A549 treated with CpdA at 1 μM for 4 hours (cell line): ENCODE measurements at places on chromosomes 6 and 20. TPM values are rescaled to one million over a fixed set of nuclear protein-coding genes. Genes with fewer than 3 reads are reported as not detected.

Gene BMP6
- 12.4 to 19.8 TPM (median 17.9 TPM) in 5 replicates for total RNA-seq

Gene C20orf202
- 0.03 TPM in 1 of 5 replicates, not detected in the others for total RNA-seq

Gene OGFRL1
- 5.6 to 10.1 TPM (median 6.1 TPM) in 5 replicates for total RNA-seq

Gene SYCP2L
- total RNA-seq: 2.8 to 3.6 TPM (median 3.1 TPM) in 5 replicates

Gene CGA
- total RNA-seq: 0.08 to 0.15 TPM in 2 of 5 replicates, not detected in the others

Gene MAP7
- total RNA-seq: 32.5 to 40.0 TPM (median 38.8 TPM) in 5 replicates

Gene KCNK5
- total RNA-seq: 0.99 to 1.4 TPM (median 1.2 TPM) in 5 replicates

Gene KIF25
- total RNA-seq: 0.07 to 0.15 TPM in 2 of 5 replicates, not detected in the others

Gene GNRH2
- 0.15 to 0.37 TPM (median 0.20 TPM) in 3 of 5 replicates, not detected in the others for total RNA-seq

Gene HLA-G
- 0.03 TPM in 1 of 5 replicates, not detected in the others for total RNA-seq

Gene RBM24
- total RNA-seq: 9.3 to 12.2 TPM (median 11.0 TPM) in 5 replicates

Gene MROH8
- total RNA-seq: 0.79 to 1.3 TPM (median 0.96 TPM) in 5 replicates

Gene LPA
- 0.01 to 0.02 TPM in 2 of 5 replicates, not detected in the others for total RNA-seq
